ENCODE measurements at places on chromosomes 3 and 15. TPM values are rescaled to one million over a fixed set of nuclear protein-coding genes. Genes with fewer than 3 reads are reported as not detected.

Gene EPHB3
- total RNA-seq = 29.2 TPM

GRCh38 chr15:99613481-99613880 is 47.7 kb downstream of the MEF2A start:
- no peak for DNase-seq

DNA sequence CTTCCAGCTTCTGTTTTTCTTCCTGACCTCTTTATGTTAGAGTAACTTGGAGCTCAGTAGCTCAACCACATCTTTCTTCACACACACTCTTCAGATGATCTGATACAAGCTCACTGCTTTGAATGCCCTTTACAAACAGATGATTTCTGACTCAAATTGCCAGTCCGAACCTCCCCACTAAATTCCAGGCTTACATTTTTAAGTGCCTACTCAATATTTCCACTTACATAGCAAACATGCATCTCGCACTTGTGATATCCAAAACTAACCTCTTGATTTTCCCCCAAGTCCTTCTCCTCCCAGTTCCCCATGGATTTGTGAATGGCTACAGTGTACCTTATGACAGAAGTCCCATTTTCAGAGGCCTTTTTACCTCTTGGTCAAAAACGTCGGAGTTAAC is 139.1 kb downstream of the GBE1 start:
- DNase-seq = no peak

DNA sequence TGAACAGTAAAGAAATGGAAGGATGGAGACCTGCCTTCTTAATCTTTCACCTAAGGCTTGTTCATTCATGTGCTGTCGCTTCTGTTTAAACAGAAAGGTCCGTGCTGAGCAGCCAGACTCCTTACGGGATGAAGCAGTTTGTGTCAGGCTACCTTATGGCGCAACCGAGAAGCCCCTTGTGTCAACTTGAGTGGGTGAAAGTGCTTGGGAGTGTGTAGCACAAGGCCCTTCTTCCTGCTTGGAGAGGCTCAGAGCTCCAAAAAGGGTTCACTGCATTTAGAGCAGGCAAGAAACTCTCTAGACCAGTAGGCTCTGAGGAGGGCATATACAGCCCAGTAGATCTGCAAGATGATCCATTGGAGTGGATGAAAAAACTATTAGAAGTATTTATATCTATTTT is 16.0 kb downstream of the CAPN3 start:
- no peak for DNase-seq

Gene CDC25A
- total RNA-seq = 4.0 TPM

DNA sequence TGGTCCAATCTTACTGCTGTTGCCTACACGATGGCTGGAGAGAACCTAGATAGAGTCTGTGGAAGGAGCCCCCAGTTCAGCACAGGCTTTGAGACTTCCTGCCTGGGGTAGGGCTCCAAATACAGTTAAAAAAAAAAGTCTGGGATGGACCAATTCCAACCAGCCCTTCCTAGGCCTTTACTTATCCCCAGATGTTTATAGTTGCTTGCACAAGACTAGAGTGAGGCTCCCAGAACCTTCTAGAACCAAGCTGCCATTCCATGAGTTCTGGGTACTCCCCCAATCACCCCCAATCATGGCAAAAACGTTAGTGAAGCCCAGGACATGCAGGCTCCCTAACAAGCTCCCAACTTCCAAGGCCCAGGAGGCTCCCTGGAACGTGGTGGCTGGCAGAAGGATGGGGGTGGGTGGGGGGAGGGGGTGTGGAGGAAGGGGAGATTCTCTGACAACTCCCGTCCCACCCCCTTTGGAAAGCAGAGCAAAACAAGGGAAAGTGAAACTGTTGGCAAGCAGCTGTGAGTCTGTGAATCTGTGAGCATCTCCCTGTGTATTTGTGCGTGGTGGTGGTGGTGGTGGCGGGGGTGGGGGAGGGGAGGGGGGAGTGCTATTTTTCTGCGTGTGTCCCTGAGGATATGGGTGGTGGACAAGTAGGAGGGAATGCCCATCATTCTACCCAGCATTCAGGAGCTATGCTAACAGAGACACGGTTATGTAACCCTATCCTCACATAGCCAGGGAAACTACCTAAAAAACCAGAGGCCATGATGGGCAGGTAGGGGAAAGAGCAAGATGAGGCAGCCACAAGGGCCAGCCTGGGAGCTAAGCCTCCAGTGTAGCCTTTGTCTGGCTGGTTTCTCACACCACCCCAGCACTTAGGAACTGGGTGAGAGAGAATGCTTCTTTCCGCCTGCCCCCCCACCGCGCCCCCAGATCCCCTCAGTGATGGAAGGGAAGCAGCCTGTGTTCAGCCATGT is 2.0 kb downstream of the MST1R start:
- no peak for DNase-seq

Gene GABPB1
- 11.9 TPM for total RNA-seq

- no peak for DNase-seq
These were observed 38.2 kb downstream of the ABI3BP start for GRCh38 chr3:100954990-100955389.

DNA sequence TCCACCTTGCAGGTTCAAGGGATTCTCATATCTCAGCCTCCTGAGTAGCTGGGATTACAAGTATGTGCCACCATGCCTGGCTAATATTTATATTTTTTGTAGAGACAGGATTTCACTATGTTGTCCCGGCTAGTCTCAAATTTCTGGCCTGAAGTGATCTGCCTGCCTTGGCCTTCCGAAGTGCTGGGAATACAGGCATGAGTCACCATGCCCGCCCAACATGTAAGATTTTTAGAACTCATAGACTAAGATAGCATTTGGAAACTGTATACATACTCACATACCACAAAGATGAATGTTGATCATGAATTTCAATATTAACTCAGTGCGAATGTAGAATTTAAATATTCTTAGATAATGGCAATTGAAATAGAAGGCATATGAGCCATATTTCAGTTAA is 718.9 kb downstream of the NLGN1 start:
- DNase-seq = no peak

DNA sequence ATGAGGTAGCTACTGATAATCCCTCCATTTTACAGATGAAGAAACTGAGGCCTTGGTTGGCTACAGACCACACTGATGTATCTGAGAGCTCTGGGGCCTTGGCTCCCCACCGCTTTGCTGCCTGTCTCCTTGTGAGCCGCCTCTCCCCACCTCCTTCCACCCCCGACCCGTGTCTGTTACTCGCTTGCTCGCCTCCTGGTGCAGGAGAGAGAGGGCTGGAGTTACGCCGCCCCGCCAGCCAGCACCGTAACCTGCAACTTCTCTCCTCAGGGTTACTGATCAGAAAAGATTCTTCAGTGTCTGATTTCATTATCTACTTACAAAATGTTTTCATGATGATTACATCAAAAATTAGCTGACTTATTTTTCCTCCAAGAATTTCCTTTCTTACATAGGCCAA is 34.1 kb downstream of the TM2D3 start:
- DNase-seq = no peak
